ENCODE measurements at places on chromosomes 2 and 18.
A peak's percentile ranks its signal among the peaks of the same experiment; 100 is the strongest.

GRCh38 chr18:11981543-11982366, 448 bp downstream of the IMPA2 start:
- peak; percentile 29 for DNase-seq

DNA sequence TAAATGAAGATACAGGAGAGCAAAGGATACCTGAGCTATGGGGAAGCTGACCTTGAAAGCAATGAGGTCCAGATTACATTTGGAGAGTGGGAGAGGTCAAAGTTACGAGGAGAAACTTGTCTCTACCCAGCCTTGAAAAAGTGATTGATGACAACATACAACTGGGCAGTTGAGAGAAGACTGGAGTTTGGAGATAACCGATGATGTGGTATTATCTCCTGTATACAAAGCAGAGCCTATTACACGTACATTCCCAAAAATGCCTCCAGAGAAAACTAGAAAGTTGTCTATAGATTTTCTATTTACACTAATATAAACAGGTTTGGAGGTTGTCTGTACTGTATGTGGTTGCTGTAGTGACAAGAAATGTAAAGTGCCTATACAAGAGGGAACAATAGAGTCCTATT, 28.3 kb downstream of the ARL5A start:
- DNase-seq, result no peak

DNA sequence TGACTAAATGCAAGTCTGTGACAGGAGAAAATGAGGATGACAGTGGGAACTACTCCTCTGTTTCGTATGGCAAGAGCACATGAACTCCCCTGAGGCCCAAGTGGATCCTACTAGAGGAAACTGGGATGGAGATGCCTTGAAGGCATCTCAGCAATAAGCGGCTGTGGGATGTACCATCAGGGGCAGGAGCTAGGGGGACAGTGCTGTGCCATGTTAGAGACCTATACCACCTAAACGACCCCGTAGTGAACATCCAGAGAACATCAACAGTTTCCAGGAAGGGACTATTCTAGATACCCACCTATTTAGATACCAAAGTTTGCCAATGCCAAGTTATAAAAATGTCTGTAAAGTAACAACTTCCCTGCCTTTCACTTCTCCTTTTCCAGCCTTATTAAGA, 860.8 kb upstream of the ACVR2A start:
- DNase-seq, result no peak

GRCh38 chr18:75178376-75178775, 30.6 kb downstream of the PTGR3 start:
- DNase-seq, result no peak

- no peak for DNase-seq
Observed at GRCh38 chr2:183243758-183244157, 119.5 kb downstream of the NUP35 start.

DNA sequence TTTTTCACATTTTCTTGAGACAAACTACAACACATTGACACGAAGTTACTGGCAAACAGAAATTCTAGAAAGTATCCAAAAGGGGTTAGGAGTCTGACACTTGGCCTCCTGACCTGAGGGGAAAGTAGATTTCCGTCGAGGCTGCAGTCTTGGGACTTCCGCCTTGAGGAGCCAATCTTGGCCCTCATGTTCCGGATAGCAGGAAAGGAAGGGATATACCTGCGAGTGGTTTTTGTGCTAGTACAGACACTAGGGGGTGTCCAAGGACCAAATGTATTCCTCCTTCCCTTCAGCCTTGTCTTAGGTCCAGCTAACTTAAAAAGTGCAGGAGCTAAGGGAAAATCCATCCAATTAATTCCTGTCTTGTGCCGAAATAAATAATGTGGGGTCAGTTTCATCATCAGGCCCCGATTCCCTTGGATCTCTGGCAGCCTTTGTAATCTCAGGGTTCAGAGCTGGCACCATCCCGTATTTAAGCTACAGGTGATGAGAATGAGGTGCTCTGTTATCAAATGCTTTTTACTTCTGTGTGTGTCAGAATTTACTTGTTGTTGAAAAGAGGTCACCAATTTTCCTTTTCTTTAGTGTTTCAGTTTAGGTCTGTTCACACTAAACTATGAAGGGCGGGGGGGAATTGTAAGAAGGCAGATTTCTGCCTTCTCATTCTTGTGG, 330.2 kb upstream of the FANCL start:
- no peak for DNase-seq

DNA sequence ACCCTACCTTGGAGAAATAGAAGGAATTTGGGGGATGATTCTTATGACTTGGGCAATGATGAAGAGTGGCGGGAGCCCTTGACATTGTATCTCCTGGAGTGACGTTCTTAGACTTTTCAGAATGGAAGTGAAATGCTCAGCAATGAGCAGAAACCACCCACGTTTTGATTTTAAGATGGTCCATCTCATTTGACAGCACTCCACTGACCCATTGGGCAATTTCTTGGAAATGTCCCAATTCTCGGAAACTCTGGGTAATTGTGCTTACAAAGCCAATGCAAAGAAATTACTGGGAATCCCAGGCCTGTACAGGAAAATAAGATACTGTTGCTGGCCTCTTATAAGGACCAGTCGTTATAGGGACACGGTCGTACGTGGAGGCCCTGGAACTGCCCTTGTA, 170.0 kb upstream of the COPS8 start:
- DNase-seq, result no peak

GRCh38 chr2:159003555-159003954, 35.1 kb downstream of the TANC1 start:
- DNase-seq, result no peak

DNA sequence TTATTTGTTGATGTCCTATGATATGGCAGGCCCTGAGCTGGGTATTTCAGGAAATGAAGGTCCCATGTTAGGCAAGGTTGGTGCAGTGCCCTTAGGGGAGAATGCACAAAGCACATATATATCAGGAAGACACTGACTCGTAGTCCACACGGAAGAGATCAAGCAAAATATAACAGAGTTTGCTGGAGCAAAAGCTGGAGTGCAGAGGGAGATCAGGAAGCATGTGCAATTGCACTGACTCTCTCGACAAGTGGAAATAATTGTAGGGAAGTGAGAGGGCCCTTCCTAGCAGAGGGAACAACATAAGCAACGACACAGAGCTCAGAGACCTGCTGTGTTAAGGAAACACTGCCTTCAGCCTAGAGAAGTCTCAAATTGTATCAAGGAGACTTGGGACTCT, 4.2 kb downstream of the ZNF385B start:
- no peak for DNase-seq

DNA sequence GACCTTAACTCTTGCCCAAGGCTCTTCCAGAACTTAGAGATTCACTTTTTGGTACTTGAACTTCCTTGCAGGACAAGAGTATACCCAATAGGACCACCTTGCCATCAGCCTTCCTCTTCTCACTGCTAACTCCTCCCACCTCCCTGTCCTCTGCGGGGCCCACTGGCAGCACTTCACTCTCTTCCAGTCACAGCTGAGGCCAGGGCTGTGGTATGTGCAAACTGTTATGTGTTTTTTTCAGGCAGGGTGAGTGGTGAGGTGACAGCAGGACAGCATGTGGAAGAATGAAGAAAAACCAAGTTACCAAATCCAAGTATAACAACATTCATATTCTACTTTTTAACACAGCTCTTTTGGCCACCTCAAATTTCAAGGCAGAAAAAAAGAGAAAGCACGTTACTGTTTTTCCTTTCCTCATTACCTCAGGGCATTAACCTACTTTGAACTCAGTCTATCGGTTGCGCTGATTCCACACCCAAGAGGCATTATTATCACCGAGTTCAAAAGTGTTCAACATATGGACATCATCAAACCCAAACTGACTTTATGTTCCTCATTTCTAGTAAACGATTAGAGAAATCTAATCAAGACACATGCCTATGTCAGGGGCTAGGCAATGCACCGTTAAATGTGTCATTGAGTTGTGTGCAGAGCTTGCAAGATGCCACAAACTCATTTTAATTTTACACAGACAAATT, 605.2 kb upstream of the SYT4 start:
- no peak for DNase-seq

DNA sequence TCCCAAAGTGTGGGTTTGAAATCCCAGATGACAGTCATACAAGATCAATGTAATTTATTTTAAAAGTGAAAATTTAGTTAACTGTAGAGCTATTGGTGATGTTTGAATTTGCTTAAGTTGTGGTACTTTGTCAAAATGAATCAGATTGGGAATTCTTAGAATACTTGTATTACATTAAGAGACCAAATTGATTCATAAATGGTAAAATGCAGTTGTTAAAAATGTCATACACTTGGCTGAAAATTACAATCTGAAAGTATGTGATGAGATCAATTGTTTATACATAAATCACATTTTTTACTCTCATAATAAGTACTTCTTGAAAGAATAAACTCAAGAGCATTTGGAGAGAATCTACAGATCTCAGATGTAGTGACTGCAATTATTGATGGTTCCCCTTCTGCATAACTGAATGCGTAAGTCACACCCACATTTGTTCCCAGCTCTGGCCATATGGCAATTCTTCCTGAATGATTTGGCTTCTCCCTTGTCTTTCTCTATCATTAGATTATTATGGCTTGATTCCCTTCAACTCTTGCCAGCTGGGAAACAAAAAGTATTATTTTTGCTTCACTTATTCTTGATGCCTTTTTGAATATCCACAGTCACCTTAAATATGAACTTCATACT, 558.5 kb downstream of the CPS1 start:
- DNase-seq, result no peak

- no peak for DNase-seq
Observed at GRCh38 chr2:142754182-142754581, 123.3 kb upstream of the KYNU start.

DNA sequence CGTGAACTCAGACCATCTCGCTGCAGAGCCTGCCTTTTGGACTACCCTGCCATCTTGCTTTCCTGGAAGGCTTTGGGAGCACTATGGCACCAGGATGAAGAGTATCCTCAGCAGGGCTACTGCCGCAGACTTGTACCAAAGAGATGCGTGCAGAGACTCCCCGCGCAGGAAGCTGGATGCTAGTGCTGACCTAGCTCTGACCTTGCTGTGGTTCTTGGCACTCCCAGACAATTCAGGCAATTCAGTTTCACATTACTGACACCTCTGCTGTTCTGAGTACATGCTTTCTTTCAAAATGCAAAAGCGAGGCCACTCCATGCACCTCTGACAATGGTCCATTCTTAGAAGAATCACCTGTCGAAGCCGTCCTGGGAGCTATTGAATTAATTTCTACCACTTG, 251.5 kb upstream of the MEX3C start:
- DNase-seq, result no peak

GRCh38 chr2:211085056-211085680, 528.8 kb downstream of the CPS1 start:
- DNase-seq, result no peak

DNA sequence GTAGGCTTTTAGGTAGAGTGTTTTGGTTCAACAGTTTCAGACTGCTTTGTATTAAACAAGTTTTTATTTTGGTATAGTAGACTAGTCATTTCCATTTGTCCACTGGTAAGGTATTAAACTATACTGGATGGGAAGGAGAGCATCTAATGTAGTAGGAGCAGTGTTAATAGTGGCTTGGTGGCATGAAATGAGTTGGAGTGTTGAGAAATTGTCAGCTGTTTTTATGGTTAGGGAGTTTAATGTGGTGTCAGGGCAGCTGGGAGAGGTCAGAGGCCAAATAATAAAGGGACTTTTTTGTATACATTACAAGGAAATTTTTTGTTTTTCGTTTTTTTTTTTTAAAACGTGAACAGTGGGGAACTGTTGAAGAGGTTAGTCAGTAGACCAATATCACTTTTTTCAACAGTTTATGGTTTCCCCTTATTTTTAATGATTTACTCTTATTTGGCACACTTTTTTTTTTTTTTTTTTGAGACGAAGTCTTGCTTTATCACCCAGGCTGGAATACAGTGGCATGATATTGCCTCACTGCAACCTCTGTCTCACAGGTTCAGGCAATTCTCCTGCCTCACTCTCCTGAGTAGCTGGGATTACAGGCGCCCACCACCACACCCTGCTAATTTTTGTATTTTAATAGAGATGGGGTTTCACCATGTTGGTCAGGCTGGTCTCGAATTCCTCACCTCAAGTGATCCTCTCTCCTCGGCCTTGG, 21.2 kb downstream of the ACTR3 start:
- DNase-seq, result no peak

DNA sequence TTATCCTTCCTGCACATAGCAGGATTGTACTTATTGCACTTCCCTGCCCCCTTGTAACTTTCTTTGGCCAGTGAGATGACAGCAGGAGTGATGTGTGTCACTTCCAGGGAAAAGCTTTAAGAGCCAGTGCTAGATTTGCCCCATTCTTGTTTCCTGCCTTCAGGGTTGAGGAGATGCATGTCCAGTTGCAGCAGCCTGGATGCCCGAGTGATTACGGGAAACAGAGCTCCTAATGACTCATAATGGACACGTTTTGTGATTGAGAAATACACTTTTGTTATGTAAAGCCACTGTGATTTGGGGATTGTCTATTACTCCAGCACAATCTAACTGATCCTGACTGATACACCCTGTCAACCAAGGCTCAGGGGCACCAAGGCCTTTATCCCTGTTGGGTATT, 5.0 kb upstream of the TET3 start:
- DNase-seq, result no peak

DNA sequence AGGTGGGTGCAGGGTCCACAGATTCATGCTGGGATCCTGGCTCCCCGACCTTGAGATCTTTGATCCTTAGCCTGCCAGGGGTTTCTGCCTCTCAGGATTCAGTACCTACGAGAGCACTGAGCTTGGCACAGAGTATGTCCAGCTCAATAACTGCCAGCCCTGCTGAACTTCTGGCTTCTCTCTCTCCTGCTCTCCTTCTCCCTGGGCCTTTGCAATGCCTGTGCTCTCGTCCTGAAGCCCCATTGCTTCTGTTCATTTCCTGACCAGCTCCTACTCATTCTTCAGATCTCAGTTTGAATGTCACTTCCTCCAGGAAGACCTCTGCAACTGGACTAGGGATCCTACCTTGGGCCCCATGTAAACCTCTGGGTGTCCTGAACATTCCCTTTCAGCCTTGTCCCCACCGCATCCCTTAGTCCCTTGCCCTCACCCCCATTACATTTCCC, 113.8 kb upstream of the HAAO start:
- no peak for DNase-seq

DNA sequence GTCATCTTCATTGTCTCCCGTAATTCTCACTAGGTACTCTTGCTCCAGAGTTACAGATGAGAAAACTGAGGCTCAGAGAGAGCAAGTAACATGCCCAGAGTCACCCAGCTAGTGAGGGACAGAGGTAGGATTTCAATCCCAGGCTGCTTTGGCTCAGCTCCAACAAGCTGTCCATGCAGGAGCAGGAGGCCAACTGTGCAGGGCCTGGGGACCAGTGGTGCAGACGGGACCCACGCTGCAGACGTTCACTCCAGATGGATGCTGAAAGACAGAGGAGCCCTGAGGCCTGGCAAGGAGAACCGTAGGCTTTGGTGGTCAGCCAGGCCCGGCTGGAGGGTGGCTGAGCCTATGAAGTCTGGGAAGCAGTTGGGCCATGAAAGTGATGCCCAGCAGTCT, 102.6 kb downstream of the MCFD2 start:
- DNase-seq, result no peak

All from naive B cell (primary cell).